ENCODE measurements at places on chromosomes 3 and 15.

DNA sequence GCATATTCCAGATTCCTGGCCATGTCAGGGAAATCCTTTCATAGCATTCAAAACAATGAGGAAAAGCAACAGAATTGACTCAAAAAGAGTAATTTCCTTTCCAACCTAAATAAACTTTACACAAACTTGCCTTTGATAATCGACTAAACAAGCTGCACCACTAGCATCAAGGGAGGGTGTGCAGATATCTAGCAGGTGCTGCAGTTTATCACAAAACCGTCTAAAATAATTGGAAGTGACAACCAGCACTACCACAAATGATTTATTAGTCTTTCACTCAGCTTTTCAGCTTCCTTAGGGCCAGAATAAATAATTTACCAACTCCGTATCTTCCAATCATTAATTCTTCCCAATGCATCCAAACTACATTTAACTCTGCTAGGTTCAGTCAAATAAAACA, 71.7 kb downstream of the TBC1D5 start:
- no peak for DNase-seq

DNA sequence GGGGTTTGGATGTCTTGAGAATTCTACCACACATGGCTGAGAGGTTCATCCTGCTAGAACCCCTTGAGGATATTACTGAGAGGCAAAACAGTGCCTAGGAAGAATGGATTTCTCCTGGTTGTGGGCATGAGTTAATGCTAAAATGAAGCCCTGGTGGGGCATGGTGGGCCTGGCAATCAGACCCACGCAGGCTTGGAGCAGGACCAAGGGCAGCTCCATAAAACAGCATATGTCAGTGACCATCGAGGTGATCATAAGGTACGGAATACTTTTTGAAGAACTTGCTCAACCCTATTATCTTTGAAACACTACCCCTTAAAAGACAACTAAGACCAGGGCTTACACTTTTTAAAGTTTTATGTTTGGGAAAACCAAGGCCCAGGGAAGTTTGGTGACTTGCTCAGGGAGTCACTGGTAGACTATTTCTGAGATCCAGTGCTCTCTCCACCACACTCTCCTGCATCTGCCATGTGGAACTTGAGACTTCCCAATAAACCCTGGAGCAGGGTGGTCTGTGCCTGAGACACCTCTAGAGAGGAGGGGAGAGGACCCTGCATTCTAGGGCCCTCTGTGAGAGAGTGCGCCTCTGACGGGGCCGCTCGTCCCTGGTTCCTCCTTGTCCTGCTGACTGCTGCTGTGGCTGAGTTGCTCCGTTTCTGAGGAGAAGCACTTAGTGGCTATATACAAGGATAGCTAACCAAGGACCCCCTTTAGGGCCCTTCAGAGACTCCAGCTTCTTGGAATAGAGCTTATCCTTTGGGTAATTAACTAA, 28.0 kb upstream of the TIMP4 start:
- DNase-seq: no peak

GRCh38 chr3:117630885-117631284, 921.3 kb downstream of the TUSC7 start:
- DNase-seq: peak; percentile 56

GRCh38 chr3:52816654-52817053, 13.8 kb downstream of the ITIH4 start:
- DNase-seq: no peak

GRCh38 chr15:48063411-48063985, 57.3 kb upstream of the SLC24A5 start:
- DNase-seq: no peak

- DNase-seq: peak; percentile 40
These were observed 4.8 kb downstream of the PAQR5 start for GRCh38 chr15:69303337-69304181.

GRCh38 chr3:128180436-128180835, 27.2 kb downstream of the EEFSEC start:
- DNase-seq: no peak

GRCh38 chr3:14371573-14372474, 30.6 kb upstream of the SLC6A6 start:
- peak; percentile 86 for DNase-seq

GRCh38 chr3:16231983-16232382, 32.8 kb downstream of the DPH3 start:
- DNase-seq: no peak

GRCh38 chr3:39718674-39719595, 90.5 kb upstream of the MYRIP start:
- no peak for DNase-seq

DNA sequence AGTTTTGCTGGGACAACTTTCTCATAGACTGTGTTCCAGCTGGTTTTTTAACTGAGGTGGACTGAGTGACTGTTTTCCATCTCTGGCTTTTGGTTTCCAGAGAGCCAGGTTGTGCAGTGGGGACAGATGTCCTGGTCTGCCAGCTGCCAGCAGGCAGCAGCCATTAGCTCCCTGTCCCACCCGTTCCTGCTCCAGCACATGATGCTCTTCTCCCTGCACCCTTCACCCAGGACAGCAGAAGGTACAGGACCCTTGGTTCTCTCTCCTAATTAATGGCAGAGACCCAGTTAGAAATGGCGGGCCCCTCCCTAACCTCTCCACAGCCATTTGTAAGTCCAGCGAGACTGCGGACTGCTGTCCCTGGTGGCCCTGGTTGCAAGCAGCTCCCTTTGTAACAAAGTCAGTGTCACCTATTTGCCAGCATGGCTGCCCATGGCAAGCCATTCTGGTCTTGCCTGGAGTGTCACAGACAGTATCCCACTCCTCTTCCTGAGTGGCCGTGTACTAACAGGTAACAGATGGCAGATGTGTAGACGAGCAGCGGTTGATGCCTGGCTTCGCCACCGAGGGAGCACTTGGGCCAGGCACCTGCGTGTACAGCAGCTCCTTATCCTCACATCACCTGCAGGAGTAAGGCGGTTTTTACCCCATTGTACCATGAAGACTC, 148.3 kb downstream of the DNAJB8 start:
- no peak for DNase-seq

DNA sequence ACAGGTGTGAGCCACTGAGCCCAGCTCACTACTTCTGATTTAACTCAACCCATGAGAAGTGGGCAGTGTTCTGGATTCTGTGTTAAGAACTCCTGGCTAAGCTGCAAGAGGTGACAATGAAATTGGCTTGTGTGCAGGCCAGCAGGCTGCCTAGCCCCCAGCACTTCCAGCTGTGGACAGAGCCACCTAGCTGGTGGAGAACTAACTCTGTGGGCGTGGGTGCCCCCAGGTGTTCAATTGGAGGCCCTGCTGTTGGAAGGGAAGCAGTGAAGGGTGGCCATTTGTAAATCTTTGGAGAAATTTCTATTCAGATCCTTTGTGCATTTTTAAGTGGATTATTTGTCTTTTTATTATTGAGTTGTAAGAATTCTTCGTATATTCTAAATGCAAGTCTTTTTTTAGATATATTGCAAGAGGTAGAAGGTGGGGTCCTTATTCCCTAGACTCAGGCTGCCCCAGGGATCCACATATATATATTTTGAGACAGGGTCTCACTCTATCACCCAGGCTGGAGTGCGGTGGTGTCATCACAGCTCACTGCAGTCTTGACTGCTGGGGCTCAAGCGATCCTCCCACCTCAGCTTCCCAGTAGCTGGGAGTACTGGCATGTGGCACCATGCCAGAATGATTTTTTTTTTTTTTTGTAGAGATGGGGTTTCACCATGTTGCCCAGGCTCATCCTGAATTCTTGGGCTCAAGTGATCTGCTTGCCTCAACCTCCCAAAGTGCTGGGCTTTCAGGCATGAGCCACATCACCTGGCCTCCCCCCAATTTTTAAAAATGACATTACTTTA, 7.2 kb upstream of the SCAMP5 start:
- peak; percentile 64 for DNase-seq

DNA sequence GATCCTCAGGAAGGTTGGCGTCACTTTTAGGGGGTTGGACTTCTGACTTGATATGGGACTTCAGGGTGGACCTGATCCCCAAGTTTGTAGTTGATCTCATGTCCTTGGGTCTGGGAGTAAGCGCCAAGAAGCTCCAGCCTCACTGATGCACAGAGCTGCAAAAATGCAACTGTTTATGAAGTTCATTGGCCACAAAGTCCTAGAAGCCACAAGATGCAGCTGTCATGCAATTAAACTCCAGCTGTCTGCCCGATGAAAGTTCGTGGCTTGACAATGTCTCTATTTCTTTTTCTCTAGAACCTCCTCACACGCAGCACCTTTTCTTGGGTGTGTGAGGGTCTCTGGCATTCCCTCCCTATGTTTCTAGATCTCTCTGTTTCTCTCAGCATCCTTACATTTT, 9.2 kb upstream of the ACAN start:
- DNase-seq: no peak

- DNase-seq: no peak
These were observed 25.3 kb downstream of the IL16 start for GRCh38 chr15:81222007-81222406.

GRCh38 chr3:66490214-66490613, 10.6 kb downstream of the LRIG1 start:
- peak; percentile 49 for DNase-seq

- DNase-seq: no peak
These were observed 70.5 kb downstream of the CHSY1 start for GRCh38 chr15:101181349-101181748.
